GM20000 (cell line): ENCODE measurements at places on chromosomes 4 and X.
A peak's percentile ranks its signal among the peaks of the same experiment; 100 is the strongest.

GRCh38 chr4:143186212-143186611, 1.5 kb downstream of the USP38 start:
- no peak for DNase-seq

- no peak for DNase-seq
These were observed 95.8 kb downstream of the ATXN3L start for GRCh38 chrX:13223868-13224567.

DNA sequence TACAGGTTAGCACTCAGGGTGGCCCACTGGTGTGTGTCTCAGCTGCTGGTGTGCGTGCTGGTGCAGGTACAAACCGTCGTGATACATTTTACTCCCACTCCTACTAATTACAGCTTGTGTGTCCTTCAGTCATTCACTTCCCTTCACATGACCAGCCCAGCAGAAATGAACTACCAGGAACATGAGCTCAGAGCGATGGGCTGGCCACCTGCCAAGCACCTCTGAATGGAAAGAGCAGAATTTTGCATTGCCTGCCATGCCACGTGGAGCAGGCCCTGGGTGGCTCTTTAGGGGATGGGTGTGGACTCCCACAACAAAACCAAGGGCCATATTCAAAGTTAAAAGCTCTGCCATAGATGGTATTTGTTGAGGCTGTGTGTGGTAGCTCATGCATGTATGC, 58.9 kb upstream of the PGM2 start:
- no peak for DNase-seq

- no peak for DNase-seq
These were observed 33.3 kb upstream of the FGFR3 start for GRCh38 chr4:1759818-1760223.

GRCh38 chrX:9797384-9798360, 11.4 kb downstream of the SHROOM2 start:
- DNase-seq, result no peak

DNA sequence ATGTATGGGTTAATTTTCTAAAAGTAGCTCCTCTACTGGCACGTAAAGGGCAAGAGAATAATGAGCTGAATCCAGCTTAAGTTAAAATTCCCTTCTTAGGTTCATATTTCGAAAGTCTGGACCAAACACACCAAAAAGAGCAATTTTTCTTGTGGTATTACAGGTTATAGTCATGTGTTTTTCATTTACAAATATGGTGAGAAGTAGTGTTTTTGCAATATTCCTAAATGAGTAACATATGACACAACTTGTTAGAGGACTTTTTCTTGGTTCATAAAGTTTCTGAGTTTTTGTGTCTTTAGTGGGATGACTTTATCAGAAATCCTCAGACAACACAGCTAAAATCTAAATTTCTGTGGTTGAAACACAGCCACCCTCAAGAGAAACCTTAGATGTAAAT, 172.1 kb downstream of the AFF2 start:
- no peak for DNase-seq

DNA sequence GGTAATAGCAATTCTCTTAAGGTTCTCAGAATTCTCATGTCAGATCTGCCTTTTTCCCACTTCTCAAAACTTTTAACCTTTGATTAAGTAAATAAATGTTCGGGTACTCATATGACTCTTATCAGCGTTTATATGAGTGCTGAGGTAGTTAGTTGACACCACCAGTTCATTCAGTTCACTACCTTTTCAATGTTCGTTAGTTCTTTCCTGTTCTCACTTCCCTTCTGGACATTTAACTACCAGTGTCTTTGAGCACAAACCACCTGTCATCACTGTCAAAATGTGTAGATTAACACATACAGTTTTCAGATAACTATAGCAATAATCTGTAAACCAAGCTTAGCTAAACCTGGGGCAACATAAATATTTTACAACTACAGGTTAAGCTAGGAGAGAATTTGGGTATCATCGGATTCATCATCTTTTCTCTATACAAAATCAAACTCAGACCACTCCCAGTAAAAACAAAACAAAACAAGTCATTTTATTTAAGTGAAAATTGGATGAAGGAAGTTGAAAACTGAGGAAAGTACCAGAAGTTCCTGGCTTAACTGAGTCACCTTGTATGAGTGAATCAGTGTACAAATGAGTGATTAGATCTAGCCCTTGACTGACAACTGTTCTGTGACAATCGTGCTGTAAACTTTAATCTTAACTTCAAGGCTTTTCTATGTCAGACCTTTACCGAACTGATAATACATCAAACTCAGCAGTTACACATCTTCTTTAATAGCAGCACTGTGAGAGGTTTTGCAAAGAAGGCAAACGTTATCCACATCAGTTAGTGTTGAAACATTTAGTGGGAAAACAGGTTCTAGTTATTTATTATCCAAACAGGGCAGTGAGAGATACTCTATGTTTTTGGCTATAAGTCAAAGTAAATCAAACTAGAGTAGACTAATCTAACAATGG, 41.9 kb downstream of the ARHGEF38 start:
- peak; percentile 14 for DNase-seq

DNA sequence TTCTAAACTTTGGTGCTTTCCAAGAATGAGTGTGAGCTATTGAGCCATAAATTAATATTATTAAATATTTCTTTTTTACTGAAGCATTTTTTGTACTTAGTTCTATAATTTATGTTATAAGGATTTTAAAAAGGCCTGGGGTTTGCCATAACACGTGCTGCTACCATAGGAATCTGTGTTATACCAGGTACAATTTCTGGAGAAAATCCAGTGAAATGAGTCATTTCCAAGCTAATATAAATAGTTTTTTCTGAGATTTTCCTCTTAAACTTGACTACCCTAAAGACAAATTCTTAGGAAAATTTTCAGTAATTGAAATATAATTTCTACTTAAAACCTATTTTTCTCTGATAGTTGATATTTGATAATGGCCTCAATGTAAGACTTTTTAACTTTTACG, 130.8 kb downstream of the TLL1 start:
- no peak for DNase-seq

DNA sequence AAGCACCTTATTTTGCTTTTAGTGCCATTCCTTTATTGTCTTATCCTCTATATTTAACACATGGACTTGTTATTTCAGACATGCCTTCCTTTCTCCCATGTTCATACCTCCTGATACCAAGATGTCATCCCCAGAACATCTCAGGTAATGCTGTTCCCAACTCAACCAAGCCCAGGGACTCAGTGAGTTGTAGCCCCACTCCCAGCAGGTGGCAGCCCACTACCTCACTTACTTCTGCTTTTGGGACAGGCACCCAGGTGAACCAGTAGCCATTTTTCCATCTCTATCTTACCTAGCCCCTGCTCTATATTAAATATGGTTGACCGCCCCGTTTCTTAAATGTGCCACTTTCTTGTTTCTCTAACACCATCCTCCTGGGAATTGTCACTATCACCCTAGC, 199.0 kb downstream of the DCHS2 start:
- no peak for DNase-seq

- DNase-seq, result no peak
These were observed 556.7 kb upstream of the BOD1L1 start for GRCh38 chr4:14184265-14184664.

DNA sequence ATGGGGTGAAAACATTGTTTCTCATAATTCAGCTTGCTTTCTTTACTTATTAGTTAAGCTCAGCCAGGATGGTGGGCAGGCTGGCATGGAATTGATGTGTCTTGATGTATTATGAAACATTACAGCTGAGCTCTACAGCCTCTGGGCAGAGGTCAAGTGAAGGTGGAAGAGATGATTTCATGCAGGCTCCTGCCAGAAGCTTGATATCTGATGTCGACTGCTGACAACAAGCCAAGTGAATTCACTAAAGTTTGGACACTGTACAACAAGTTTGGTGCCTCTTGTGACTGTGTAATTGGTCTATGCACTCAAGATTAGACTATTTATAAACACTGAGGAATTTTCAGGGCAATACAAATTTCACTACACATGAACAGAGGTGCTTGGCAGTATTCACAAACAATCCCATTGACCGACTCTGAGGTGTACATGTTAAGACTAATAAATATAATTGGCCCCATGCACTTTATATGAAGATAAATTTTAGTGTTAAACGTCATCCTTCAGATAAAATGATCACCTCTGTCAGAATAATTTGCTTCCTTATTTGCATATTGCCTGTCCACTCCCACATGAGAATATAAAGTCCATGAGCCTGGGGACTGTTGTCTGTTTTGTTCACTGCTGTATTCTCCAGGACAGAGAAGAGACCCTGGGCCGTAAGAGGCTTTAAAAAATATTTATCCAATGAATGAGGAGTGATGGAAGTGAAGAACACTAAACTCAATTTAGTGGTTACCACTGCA, 612.2 kb downstream of the IQCM start:
- DNase-seq, result no peak

- peak; percentile 15 for DNase-seq
These were observed 142.9 kb downstream of the TMEM164 start for GRCh38 chrX:110145854-110146253.

DNA sequence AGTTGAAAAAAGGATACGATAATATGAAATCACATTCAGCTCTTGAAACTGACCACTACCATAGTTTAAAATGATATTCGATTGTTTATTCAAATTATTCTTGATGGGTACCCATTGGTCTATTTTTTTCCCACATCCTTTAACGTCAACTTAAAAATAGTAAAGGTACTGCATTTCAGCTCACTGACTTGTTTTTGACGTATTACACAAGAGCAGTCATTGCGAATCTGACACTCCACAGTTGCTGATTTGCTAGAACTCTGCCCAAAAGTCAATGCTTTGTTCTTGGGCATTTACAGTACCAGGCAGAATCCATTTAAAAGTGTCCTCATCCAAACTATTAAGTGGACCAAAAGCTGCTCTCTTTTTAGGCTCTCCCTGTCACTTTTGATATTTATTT, 1.2 kb upstream of the PDS5A start:
- DNase-seq, result no peak

DNA sequence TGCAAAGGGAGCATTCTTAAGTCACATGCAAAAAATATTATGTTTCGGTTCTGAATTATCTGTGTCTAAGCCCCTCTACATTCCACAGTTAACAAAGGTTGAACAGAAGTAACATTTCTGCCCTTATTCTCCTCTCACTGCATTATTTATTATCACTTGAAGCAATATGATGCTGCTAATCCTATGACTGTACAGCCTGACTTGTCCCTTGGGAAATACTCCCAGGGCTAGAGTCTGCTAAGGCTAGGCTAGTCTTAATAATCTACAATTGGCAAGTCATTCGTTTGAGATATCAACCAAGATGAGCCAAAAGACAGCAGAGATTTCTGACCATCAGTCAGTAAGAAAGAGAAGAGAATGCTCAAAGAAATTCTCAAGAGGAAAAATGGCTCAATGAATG, 226.9 kb upstream of the HCCS start:
- no peak for DNase-seq

DNA sequence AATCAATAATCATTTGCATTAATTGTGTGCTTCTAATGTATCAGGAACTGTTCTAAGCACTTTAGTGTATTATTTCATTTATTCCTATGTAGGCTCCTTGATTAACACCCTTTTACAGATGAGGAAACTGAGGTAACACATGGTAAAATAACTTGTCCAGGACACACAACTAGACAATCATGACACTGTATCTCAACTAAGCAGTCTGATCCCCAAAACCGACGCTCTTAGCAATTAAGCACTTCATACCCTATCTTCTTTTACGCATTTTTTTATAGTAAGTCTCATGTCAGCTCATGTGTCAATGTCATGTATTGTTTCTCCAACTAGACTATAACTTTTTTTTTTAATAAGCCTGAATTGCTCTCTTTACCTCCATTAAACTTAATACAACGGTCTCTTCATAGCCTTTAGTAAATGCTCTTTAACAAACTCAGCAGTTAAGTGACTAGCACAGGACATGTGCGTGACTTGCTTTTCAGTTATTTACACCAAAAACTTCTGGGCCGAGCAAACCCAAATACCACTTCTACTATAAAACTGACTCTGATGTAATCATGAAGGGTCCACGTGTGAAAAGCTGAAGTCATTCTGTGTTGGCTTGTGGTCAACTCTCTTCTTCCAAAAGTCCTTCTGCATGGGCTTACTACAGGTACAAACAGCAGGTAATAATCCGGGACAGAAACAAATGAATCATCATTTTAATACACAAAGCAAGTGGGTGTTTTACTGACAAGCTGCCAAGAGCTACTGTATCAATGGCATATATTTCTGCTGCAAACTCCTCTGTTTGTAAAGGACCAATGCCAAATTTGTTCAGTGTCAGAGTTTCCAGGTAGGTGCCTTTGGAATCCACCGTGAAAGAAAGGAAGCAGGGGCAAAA, 7.9 kb upstream of the AMBN start:
- no peak for DNase-seq

DNA sequence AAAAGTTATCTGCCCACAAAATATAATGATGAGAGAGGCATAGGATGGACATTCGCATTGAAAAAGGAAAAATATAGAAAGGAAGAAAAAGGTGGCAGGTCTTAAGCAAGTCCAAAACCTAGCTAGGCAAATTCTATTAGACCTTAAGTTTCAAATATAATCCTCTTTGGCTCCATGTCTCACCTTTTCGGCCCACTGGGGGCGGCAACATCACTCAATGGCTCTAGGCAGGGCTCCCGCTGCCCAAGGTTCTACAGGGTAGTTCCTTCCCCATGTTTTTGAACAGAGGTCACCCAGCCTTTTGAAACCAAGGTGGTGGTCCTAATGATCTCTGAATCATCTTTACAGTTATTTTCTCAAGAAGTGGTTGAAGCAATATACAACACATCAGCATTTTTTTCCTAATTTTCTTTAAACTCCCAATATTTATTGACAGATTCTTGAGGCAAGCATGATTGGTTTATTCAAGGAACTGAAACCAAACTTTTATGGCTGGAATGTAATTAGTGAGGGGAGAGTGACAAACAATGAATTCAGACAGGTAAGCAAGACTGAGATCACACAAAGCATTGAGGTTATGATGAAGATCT, 309.4 kb downstream of the ANTXR2 start:
- DNase-seq, result no peak

GRCh38 chr4:93896516-93896915, 68.0 kb downstream of the ATOH1 start:
- no peak for DNase-seq

DNA sequence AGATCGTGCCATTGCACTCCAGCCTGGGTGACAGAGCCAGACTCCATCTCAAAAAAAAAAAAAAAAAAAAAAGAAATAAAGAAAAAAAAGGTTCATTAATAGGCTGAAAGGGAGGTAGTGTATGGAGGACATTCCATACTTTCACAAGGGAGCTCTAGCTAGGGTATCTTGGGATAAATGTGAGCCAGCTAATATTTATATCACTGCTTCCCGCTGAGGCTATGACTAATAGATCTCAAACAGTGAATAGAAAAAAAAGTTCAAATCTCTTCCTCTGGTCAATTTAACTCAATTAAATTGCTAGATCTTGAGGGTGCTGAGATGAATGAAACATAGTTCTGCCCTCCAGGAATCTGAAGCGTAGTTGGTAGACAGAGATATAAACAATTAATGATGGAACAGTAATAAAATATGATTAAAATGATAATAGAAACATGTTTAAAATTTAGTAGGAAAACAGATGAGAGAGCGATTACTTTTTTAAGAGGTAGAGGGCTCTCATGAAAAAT, 55.7 kb upstream of the SHISA3 start:
- no peak for DNase-seq
